ENCODE measurements at places on chromosomes 16 and 17. TPM values are rescaled to one million over a fixed set of nuclear protein-coding genes. Genes with fewer than 3 reads are reported as not detected.

- DNase-seq: no peak
These were observed 176.8 kb downstream of the XYLT1 start for GRCh38 chr16:17293813-17294558.

- no peak for DNase-seq
These were observed 87.9 kb upstream of the TOB1 start for GRCh38 chr17:50953831-50954601.

GRCh38 chr16:1532081-1532760 lies 1.2 kb upstream of the TMEM204 start:
- DNase-seq: no peak

DNA sequence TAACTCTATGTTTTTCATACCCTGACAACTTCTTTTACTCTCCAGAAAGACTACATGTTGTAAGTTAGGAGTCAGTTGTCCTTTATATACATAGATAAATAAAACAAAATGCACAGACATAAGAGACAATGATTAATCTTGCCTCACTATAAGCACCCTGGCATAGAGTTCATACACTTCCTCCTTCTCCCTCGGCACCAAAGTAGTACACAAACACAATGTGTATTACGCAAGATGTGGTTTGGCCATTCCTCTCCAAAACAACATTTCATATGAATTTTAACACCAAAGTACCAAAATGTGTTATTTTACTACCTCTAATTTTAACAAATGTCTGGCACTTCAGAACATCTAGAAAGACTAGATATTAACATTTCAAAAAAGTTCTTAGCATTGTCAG lies 17.2 kb upstream of the SLFN11 start:
- DNase-seq: no peak

Gene SMCR8
- polyA plus RNA-seq: 8.0 TPM

Measured in naive thymus-derived CD4-positive, alpha-beta T cell (primary cell).